ENCODE measurements at places on chromosomes 2 and 18.

GRCh38 chr2:198715302-198715835 is 742.4 kb downstream of the SATB2 start:
- no peak for DNase-seq

GRCh38 chr2:208792766-208793165 is 386.2 kb downstream of the PTH2R start:
- no peak for DNase-seq

DNA sequence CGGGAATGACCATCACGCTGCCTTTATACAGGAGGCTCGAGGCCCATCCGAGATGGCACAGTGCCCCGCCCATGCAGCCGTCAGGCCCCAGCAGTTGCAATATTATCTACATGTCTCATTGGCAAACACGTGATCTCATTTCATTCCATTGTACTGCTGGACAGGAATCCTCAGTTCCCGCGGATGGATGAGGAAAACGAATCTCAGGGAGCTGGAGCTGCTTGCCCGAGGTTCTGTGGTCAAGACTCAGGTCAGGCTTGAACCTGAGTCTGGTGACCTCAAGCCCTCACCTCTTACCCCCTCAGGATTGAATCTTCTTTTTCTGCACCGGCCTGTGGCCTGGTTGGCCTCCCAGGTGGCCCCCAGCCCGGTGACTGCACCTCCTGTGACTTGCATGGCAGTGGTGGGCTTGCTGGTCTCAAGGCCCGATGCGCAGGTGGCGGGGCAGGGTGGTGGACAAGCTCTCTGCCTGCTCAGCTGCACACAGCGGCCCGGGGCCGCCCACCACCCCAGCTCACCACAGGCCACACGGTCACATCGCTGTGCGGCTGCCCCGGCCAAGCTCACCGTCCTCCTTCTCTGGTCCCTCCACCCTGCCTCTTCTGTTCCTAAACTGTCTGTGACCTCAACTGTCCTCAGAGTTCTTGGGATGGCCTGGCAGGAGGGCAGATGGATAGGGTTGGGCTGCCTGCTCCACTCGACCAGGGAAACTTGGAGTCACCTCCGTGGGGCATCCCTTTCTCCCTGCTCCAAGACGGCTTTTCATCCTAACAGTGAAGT is 52.0 kb upstream of the HS6ST1 start:
- DNase-seq = no peak

GRCh38 chr2:10814571-10815331 is 2.2 kb upstream of the PDIA6 start:
- no peak for DNase-seq

GRCh38 chr2:159703491-159703890 is 8.8 kb upstream of the MARCHF7 start:
- no peak for DNase-seq

DNA sequence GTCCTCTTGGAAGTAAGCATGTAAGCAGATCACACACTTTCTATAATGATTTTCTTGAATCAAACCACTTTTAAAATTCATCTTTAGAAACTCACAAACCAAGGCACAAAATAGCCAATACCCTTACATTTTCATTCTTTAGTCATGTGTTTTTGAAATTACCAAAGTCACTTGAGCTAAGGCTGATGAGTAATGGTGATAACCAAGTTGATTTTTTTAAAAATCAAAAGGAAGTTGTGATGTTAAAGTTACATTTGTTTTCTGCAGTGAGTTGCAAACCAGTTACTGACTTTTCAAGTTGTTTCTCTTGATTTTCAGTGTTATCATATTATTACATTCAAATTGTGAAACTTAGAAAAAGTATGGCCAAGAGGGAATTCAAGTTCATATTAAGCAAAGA is 21.5 kb upstream of the IL18RAP start:
- no peak for DNase-seq

GRCh38 chr2:23456881-23457760 is 72.1 kb downstream of the KLHL29 start:
- no peak for DNase-seq

- DNase-seq = no peak
These were observed 99.5 kb upstream of the MAP3K20 start for GRCh38 chr2:172976116-172976515.

- no peak for DNase-seq
These were observed 122.2 kb downstream of the BIRC6 start for GRCh38 chr2:32478889-32479620.

GRCh38 chr2:96762529-96763311 is 2.0 kb downstream of the CNNM4 start:
- DNase-seq = no peak
